ENCODE measurements at places on chromosomes 13 and 19. TPM values are rescaled to one million over a fixed set of nuclear protein-coding genes. Genes with fewer than 3 reads are reported as not detected.
A peak's percentile ranks its signal among the peaks of the same experiment; 100 is the strongest.

DNA sequence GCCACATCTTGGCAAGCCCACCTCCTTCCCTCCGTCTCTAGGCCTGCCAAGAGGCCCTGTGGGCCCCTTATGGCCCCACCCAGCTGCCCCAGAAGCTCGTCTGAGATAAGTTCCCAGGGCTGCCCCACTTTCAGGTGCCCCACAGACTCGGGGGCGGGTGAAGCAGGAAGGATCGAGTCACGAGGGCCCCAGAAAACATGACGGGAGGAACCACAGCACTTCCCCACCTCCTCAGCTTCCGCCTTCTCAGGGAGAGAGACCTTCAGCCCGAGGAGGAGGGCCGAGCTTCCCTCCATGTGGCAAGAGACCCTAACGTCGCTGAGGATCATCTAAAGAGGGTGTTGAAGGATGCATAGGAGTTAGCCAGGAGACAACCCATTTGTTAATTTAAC is 4.5 kb upstream of the IL12RB1 start:
- no peaks in the 10 kb centered on the region for H3K4me1 ChIP-seq
- DNase-seq, result peak; percentile 33
- no peaks in the 10 kb centered on the region for H3K27me3 ChIP-seq
- no peak overlapping the region for H3K27ac ChIP-seq

Gene SLC15A1
- 7.8 TPM for total RNA-seq

Gene CBLC
- 23.6 TPM for total RNA-seq

Gene SLAIN1
- total RNA-seq, result 20.0 TPM

DNA sequence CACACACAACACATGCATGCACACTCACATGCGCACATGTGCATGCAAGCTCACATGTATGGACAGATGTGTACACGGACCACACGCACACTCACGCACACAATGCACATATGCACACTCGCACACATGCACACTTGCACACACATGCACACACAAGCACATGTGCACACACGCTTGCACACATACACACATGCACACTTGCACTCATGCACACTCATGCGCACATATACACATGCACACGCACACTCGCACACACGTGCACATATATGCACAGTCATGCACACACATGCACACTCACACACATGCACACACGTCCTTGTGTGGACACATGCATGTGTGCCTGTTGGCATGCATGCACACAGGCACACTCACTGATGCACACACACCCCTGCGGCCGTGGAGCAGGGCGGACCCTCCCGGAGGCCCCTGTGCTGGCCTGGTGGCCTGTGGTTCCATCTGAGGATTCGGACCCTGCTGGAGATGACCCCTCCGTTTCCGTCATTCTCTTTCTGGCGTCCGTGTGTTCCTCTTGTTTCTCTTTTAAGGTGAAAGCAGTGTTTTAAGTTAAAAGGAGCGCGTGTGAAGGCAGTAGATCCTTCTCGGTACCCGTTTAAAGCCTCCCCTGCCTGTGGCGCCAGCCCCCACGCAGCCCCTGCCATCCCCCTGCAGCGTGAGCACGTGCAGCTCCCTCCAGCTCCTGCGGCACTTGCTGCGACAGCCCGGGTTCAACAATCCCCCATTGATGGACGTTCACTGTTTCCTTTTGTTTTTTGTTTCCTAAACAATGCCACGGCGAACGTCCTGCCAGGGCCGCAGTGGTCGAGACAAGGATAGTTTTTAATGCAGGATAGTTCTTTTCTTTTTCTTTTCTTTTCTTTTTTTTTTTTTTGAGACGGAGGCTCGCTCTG is 5.6 kb downstream of the NDUFS7 start:
- H3K27me3 ChIP-seq, result no peaks in the 10 kb centered on the region
- peaks cover 39% of the 10 kb centered on the region for H3K4me1 ChIP-seq
- H3K4me3 ChIP-seq, result no peak overlapping the region

Gene TSSK6
- 2.6 TPM for total RNA-seq

- no peaks in the 10 kb centered on the region for H3K27me3 ChIP-seq
- H3K4me1 ChIP-seq, result peaks cover 72% of the 10 kb centered on the region
- no peak for DNase-seq
Observed at GRCh38 chr19:17245535-17245984, at the start of gene NR2F6. TSS of gene NR2F6 (minus strand) at chr19:17245919. CDS start at chr19:17245220, 699 bp downstream.

Gene ZNF506
- total RNA-seq, result 30.0 TPM

DNA sequence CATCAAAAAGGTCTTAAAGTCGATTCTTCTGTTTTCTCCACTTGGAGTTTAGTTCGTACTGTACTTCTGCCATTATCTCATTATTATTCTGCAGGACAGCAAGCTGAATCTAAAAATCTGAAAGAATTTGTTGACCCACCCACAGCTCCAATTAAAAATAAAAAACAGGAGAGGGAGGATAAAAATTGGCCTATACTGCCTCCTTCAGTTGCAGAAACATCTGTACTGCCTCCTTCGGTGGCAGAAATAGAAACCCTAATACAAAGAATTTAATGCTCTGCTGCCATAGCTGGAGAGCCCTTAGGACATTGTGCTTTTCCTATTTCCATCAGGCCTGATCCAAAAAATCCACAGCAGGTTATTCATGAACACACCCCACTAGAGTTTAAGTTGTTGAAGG is 9.8 kb downstream of the ZNF350 start:
- no peaks in the 10 kb centered on the region for H3K4me1 ChIP-seq
- H3K36me3 ChIP-seq, result peaks cover 26% of the 10 kb centered on the region
- H3K27ac ChIP-seq, result no peak overlapping the region
- no peaks in the 10 kb centered on the region for H3K27me3 ChIP-seq
- DNase-seq, result no peak

- no peaks in the 10 kb centered on the region for H3K36me3 ChIP-seq
- H3K27ac ChIP-seq, result no peak overlapping the region
- H3K27me3 ChIP-seq, result no peaks in the 10 kb centered on the region
- DNase-seq, result no peak
- no peak overlapping the region for H3K4me3 ChIP-seq
- H3K4me1 ChIP-seq, result peaks cover under 1% of the 10 kb centered on the region
Observed at GRCh38 chr19:5314012-5314906, 26.4 kb downstream of the PTPRS start.

DNA sequence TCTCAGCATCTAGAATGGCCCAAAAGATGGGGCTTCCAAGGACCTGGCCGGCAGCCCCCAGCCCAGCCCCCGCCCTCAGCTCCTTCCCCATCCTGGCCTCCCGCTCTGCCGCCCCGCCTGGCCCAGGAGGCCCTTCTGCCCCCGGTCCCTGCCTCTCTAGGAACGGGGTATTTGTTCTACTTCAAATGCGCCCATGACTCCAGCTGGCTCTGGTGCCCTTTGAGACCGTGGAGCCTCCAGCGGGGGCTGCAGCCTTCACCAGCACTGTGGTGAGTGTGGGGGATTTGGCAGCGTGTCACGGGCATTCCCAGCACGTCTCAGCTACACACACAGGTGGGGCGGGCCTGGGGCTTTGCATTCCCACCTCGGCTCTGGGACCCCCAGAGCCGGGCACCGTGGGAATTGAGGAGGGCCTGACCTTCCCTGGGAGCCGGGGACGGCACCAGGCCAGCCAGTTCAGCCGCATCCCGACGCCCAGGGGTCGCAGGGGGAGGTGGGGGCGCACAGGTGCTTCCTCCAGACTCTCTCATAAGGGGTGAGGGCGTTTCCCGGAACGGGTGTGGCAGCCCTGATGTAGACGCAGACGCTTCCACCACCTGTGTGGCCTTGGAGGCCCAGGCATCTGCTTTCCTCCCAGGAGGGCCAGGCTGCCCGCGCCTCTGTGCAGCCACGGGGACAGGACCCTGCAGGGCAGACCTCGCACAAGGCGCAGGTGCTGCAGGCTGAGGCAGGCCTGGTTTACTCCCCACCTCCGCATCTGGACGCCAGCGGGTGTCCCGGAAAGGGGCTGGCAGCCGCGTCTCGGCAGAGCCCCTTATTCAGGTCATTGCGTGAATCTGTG is 947 bp downstream of the ATP4B start:
- DNase-seq, result no peak
- H3K27me3 ChIP-seq, result no peaks in the 10 kb centered on the region
- no peaks in the 10 kb centered on the region for H3K36me3 ChIP-seq
- H3K27ac ChIP-seq, result no peak overlapping the region
- no peaks in the 10 kb centered on the region for H3K4me1 ChIP-seq

- no peak for DNase-seq
- peaks cover 28% of the 10 kb centered on the region for H3K4me1 ChIP-seq
- H3K4me3 ChIP-seq, result no peak overlapping the region
Observed at GRCh38 chr13:33644581-33645543, 173.1 kb upstream of the RFC3 start.

Gene KCNJ14
- total RNA-seq, result 0.66 TPM

Gene SLITRK5
- 0.33 TPM for total RNA-seq

Gene OR10H1
- total RNA-seq, result not detected

GRCh38 chr19:46759817-46760333 is 13.6 kb upstream of the STRN4 start:
- peak; percentile 54 for DNase-seq
- no peaks in the 10 kb centered on the region for H3K27me3 ChIP-seq
- H3K4me3 ChIP-seq, result no peak overlapping the region
- peaks cover 22% of the 10 kb centered on the region for H3K4me1 ChIP-seq

GRCh38 chr19:42092350-42092749 is 16.4 kb downstream of the ZNF574 start:
- peaks cover 2% of the 10 kb centered on the region for H3K4me1 ChIP-seq
- DNase-seq, result peak; percentile 53
- H3K27me3 ChIP-seq, result no peaks in the 10 kb centered on the region
- no peaks in the 10 kb centered on the region for H3K36me3 ChIP-seq

Gene ZNF69
- 14.8 TPM for total RNA-seq

GRCh38 chr13:113970810-113971470 is 2.9 kb downstream of the C13orf46 start:
- no peaks in the 10 kb centered on the region for H3K27me3 ChIP-seq
- no peak overlapping the region for H3K4me3 ChIP-seq
- H3K36me3 ChIP-seq, result no peaks in the 10 kb centered on the region
- peak; percentile 95 for DNase-seq
- H3K4me1 ChIP-seq, result peaks cover 55% of the 10 kb centered on the region

Gene GAMT
- total RNA-seq, result 70.2 TPM

DNA sequence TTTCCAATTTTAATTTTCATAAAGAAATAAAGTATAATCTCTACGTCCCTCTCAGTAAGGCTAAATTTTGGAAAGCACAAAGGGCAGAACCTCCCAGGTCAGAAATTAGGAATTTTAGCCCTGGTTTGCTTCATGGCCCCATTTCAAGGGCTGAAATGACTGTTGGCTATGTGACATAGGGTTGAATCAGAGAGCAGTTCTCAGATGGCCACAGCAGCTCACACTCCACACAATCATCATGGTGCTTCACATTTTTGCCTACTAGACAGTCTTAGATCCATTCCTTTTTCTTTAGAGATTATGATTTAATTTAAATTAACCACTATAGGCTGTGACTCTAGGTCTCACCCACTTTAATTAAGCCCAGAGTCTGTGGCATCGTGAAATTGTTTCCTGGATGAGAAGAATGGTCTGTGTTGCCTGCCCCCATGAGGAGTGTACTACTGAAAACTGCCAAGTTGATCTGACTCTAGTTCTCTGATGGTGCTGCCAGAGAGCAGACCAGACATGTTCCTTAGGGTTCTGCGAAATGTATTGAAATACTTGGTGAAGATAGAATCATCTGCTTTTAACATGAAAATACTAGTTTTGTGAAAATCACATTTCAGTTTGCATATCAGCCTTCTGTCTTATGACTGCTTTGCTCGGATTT is 57.4 kb downstream of the ESD start:
- H3K27me3 ChIP-seq, result no peaks in the 10 kb centered on the region
- H3K4me3 ChIP-seq, result no peak overlapping the region
- no peaks in the 10 kb centered on the region for H3K36me3 ChIP-seq
- no peaks in the 10 kb centered on the region for H3K4me1 ChIP-seq
- no peak for DNase-seq

Gene CEACAM3
- not detected for total RNA-seq

GRCh38 chr13:100176801-100177400 is 88.0 kb downstream of the PCCA start:
- no peaks in the 10 kb centered on the region for H3K36me3 ChIP-seq
- no peak for DNase-seq
- H3K27ac ChIP-seq, result no peak overlapping the region
- no peaks in the 10 kb centered on the region for H3K27me3 ChIP-seq
- peaks cover 9% of the 10 kb centered on the region for H3K4me1 ChIP-seq

- peak; percentile 5 for DNase-seq
- no peaks in the 10 kb centered on the region for H3K4me1 ChIP-seq
- no peak overlapping the region for H3K4me3 ChIP-seq
Observed at GRCh38 chr13:83780227-83780626, 102.0 kb downstream of the SLITRK1 start.

DNA sequence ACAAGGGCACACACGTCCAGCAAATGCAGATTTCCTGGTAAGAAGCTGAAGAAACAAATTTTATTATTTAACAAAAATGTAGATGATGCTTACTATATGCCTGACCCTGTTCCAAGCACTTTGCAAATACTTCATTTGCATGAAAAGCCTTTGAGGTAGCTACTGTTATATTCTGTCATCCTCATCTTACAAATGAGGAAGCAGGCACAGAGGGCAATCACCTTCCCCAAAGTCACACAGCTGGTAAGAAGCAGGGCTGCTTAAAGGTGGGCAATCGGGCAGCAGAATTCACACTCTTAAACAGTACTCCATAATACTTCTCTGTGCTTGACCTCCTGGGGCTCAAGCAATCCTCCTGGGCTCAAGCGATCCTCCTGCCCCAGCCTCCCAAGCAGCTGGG is 18.3 kb upstream of the PNMA8C start:
- no peak overlapping the region for H3K4me3 ChIP-seq
- DNase-seq, result no peak
- H3K4me1 ChIP-seq, result peaks cover 33% of the 10 kb centered on the region
- H3K27me3 ChIP-seq, result no peaks in the 10 kb centered on the region
- no peak overlapping the region for H3K27ac ChIP-seq
- no peaks in the 10 kb centered on the region for H3K36me3 ChIP-seq

- H3K36me3 ChIP-seq, result no peaks in the 10 kb centered on the region
- H3K27ac ChIP-seq, result no peak overlapping the region
- no peak for DNase-seq
- peaks cover 6% of the 10 kb centered on the region for H3K27me3 ChIP-seq
Observed at GRCh38 chr19:39083599-39083982, 577 bp upstream of the ACP7 start.

Gene NLRP9
- total RNA-seq, result not detected

GRCh38 chr13:31168166-31168565 is 6.5 kb upstream of the HSPH1 start:
- DNase-seq, result no peak
- no peaks in the 10 kb centered on the region for H3K27me3 ChIP-seq
- H3K4me3 ChIP-seq, result no peak overlapping the region

DNA sequence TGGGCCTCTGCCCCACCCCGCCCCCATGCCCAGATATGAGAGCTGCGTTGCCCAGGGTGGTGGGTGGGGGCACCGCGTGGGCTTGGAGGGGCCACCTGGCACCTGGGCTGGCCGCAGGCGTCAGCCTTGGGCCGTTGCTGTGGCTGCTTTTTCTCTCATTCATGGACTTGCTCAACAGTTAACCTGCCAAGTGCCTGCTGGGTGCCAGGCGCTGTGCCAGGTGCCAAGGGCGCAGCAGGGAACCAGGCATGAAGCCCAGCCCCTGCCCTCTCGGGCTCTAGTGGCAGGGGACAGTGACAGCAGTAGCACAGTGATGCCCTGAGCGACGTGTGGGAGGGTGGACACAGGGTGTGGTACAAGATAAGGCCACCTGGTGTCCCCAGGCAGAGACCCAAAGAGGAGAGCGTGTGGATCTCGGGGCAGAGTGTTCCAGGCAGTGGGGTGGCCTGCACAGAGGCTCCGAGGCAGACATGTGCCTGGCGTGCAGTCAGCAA is 28.1 kb downstream of the DHX34 start:
- no peaks in the 10 kb centered on the region for H3K27me3 ChIP-seq
- peak; percentile 72 for DNase-seq
- H3K4me1 ChIP-seq, result no peaks in the 10 kb centered on the region

GRCh38 chr19:43675269-43675879 is 5.4 kb upstream of the PLAUR start:
- peak; percentile 73 for DNase-seq
- H3K4me1 ChIP-seq, result peaks cover 6% of the 10 kb centered on the region
- no peak overlapping the region for H3K27ac ChIP-seq
- no peak overlapping the region for H3K4me3 ChIP-seq

Gene KIR2DL3
- total RNA-seq, result not detected

Data from body of pancreas (tissue), 4 donors.